GM19239 (cell line): ENCODE measurements at places on chromosomes 1 and 21.
A peak's percentile ranks its signal among the peaks of the same experiment; 100 is the strongest.

DNA sequence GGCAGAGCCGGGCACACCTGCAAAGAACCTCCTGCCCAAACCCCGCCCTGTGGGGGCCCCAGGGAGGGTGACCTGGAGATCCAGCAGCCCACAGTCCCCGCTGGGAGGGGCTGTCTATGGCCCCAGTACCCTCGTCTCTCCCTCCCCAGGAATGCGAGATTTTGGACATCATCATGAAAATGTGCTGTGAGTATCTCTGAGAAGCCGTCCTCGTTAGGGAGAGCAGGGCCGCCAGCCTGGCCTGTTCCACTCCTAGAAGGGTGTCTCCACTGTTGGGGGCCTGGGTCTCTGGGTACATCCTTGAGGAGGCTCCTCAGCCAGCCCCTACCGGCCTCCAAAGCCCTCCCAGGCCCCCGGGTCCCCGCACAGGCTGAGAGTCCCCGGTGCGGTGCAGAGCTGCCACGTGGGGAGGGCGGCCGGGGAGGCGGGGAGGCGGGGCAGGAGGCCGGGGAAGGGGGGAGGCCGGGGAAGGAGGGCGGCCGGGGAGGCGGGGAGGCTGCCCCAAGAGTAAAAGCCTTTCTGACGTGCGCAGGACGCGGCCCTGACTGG, 18.7 kb downstream of the COL6A1 start:
- no peak for DNase-seq

DNA sequence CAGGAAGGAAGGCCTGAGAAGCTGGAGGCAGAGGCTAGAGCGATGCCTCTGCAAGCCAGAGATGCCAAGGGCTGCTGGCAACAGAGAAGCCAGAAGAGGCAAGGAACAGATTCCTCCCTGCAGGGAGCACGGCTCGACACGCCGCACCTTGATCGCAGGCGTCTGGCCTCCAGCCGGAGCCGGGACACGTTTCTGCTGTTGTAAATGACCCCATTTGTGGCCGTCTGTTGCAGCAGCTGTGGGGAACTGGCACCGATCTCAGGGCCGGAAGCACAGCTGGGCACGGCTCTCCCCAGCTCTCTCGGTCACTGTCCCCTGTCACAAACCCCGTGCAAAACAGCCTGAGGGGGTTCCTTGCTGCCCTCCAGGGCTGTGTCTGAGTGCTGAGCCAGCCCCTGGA, 59.6 kb downstream of the SIK1 start:
- DNase-seq: no peak

GRCh38 chr1:228740543-228741317, 5.5 kb downstream of the RHOU start:
- no peak for DNase-seq

- no peak for DNase-seq
Measured at GRCh38 chr1:36912365-36912865, 121.9 kb downstream of the GRIK3 start.

DNA sequence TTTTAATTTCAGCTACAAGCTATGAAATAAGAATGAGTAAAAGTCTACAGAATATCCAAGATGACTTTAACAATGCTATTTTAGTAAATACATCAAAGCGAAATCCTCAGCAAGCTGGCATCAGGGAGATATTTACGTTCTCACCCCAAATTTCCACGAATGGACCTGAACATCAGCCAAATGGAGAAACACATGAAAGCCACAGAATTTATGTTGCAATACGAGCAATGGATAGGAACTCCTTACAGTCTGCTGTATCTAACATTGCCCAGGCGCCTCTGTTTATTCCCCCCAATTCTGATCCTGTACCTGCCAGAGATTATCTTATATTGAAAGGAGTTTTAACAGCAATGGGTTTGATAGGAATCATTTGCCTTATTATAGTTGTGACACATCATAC, 13.7 kb upstream of the CLCA1 start:
- no peak for DNase-seq

GRCh38 chr21:37119421-37120218, 46.6 kb downstream of the TTC3 start:
- DNase-seq: no peak

DNA sequence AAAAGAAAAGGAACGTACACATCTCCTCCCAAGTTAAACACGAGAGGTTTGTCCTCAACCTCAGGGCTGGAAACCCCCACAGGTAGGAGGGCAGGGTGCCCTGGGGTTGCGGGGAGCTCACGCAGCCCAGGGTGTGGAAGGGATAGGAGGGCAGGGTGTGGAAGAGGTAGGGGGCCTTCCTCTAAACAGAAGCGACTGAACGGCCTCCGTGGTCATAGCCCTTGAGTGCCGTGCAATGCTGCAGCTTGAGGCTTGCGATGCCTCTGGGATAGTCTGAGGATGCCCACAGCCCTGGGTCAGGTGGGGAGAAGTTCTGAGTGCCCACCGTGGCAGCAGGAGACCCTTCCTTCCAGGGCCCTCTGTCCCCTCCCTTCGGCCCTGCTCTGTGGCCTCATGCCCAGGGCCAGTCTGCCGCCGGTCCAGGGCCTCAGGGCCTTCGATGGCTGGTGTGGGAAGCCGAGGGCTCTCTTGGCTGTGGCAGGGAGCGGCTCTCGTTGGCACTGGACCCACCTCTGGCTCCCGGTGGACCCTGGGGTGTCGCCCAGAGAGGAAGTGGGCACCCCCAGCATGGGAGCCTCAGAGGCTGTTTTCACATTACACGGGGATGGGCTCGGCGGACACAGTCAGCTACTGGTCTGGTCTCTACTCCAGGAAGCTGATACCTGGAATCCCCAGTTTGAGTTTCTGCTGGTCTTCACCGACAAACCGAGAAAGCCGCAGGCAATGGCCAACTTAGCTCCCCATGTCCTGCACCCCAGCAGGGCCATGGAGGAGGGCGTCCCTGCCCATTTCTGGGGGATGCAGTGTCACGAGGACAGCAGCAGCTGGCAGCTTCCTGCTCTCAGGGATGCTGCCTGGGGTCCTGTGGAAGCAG, 6.4 kb upstream of the CDK11B start:
- DNase-seq: no peak

DNA sequence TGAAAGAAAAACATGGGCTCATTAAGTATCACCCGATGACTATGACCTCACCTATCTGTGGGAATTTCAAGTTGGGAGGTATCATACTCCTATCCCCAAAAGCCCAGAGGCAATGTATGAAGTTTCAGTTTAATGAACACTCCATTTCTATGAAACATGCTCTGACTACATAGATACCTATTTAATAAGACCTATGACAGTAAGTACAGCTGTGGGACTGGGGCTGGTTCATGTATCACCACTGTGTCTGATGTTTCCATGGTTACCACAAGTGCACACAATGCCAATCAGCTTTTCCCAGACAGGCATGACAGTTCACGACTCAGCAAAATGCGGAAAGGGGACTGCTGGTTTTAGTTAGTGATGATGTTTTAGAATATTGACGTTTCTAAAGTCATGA, 167.7 kb downstream of the SIPA1L2 start:
- no peak for DNase-seq

DNA sequence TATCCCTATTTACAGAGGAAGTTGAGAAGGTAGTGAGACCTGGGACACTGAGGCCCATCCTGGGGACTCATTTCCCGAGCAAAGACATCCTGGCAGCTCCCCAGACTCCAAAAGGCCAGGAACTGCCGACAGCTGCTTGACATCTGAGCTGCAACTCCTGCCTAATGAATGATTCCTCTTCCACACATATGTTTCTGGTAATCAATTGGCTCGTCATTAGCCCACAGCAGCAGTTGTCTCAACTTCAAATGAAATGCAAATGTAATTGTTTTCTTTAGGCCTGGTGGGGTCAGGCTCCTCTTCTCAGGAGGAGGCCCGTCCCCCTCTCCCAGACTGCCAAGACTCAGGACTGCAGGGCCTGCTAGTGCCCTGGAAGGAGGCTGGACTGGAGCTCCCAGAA, 61.8 kb upstream of the DISP3 start:
- no peak for DNase-seq

- no peak for DNase-seq
Measured at GRCh38 chr1:208528578-208529240, 284.5 kb upstream of the PLXNA2 start.

- DNase-seq: no peak
Measured at GRCh38 chr1:58290685-58291372, 255.7 kb downstream of the OMA1 start.

GRCh38 chr1:190376044-190376443, 101.6 kb downstream of the BRINP3 start:
- no peak for DNase-seq

DNA sequence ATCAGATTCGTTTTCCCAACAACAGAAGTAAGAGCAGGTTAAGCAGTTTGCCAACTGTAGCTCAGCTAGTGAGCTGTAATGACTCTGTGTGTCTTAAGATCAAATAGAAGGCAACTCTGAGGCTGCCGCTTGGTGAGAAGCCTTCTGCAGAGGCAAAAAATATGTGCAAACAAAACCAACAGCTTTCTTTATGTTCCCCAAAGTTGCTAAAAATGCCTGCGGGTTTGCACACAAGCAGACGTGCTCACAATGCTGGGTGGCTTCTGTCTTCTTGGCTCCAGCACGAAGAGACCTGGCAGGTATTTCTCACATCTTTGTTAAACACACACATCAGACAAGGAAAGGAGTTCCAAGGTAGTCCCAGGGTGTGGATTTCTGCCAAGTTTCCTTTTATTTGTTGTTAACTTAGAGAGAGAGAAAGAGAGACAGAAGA, 158.9 kb upstream of the JUN start:
- DNase-seq: no peak

- no peak for DNase-seq
Measured at GRCh38 chr1:40625076-40625475, 40.4 kb downstream of the RIMS3 start.

DNA sequence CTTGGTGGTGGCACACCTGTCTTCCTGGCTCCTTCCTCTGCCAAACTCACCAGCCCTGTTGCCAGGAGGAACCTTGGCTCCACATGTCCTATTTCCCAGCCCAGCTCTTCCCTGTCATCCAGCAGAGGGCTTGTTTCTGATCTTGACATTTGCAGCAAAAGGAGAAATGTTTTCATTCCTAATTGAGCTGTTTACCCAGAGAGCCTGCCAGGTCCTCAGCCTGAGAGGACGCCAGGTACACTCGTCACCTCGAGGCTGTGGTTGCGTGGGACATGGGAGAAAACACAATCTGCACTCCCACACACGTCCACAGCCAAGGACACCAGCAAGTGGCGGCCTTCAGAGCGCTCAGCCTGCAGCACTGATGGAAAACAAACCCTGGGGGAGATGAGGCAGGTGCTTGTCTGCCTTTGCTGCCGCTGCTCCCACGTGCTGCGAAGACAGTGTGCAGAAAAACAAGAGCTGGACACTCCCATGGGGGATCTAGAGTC, 132.8 kb upstream of the CD34 start:
- no peak for DNase-seq

GRCh38 chr1:32240140-32240951, 6.7 kb upstream of the FAM167B start:
- DNase-seq: peak; percentile 41

DNA sequence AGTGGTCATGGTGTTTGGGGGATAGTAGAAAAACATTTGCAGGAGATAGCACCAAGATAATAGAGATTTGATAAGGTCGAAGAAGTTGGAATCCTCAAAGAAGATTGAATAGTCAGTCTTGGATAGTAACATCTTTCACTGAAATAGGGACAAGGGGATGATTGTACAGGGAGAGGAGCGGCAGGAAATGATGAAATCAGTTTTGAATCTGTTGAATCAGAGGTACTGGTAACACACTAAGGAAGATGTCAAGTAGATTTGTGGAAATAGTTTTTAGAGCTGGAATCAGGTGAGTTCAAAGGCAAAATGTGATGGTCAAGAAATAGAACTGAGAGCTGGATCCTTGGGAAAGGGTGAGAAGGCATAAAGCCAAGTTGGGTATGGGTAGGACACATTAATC, 26.5 kb downstream of the CAP1 start:
- DNase-seq: no peak

GRCh38 chr1:151346082-151346768, 827 bp downstream of the RFX5 start:
- no peak for DNase-seq

DNA sequence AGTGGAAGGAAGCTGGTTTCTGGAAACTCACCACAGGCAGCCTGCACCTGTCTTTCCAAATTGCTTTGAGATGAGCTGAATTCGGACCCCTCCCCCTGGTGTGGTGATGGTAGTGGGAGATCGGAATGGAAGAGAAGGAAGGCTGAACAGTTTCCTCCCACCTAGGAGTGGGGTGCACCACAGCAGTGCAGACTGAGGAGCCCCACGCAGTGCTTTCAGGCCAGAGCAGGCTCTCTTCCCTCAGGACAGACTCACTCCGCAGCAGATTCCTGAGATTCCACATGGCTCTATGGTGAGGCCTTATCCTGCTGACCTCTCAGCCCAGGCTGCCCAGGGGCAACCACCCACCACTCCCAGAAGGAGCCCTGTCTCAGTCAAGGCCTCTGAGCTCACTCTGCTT, 80.9 kb downstream of the ATP1A1 start:
- no peak for DNase-seq

DNA sequence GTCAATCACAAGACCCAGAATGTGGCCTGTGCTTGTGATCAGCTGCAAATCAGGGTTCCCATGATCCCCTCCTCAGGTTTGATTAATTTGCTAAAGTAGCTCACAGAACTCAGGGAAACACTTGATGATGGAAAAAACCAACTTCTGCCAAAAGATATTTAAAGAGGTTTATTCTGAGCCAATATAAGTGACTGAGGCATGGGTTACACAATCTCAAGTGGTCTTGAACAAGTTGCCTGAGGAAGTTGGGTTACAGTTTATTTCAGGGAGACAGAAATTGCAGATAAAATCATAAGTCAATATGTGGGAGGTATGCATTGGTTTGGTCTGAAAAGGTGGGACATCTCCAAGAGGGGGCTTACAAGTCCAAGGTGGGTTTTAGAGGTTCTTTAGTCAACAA, 243.1 kb downstream of the S1PR1 start:
- DNase-seq: no peak

DNA sequence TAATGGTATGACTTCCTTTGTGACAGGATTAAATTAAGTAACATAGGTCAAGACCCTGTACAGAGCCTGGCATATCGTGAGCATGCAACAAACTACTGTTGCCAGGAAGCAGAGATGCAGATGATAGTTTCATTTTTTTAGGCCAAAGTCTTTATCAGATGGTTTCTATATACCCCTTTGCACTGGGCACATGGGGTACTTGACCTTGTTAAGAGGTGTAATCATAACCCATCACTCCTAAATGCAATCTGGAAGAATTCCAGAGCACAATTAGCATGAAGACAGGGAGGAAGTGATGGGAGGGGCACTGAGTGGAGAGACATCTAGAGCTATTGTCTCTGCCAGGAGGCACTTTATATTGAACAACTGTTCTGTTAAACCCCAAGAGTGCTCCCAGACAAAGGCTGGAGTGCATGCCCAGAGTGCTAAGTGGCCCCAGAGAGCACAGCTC, 22.1 kb downstream of the ZBTB17 start:
- no peak for DNase-seq

- DNase-seq: no peak
Measured at GRCh38 chr1:108194051-108194450, 6.1 kb downstream of the SLC25A24 start.

DNA sequence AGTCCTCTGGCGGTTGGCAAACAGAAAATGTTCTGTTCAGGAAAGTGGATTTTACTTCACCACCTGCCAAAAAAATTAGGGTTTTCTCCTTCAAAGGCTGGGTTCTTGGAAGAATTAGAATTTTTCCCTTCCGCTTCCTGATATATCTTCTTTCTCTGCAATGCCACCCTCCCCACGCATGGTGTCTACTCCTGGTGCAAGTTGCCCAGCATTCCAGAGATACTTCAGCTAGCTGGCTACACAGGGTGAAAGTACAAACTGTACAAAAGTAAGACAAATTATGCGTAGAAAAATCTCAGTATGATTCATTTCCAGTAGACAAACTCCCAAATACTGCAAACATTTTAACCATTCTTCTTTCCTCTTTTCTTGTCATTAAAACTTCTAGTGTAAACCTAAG, 430.1 kb upstream of the ESRRG start:
- no peak for DNase-seq

GRCh38 chr21:22250355-22250754, 1252.1 kb downstream of the NCAM2 start:
- no peak for DNase-seq
